ENCODE measurements at places on chromosomes 11 and 22.

DNA sequence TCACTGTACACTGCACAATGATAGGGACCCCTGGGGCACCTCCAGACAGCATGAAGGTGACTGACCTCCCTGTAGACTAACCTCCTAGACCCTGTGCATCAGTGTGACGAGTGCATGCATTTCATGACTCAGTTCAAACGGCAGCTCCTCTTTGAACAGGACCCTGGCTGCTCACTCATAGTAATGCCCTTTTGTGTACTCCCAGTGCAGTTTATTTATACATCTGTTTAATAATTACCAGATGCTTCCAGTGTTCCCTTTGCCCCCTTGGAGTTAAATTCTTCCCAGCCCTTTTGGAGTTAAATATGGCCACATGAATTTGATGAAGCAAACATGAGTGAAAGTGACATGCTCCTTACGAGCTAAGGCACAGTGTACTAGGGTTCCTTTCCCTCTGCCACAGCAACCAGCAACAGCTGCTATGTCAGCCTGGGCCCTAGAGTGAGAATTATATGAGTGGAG is 72.4 kb downstream of the PANX1 start:
- DNase-seq, result no peak

DNA sequence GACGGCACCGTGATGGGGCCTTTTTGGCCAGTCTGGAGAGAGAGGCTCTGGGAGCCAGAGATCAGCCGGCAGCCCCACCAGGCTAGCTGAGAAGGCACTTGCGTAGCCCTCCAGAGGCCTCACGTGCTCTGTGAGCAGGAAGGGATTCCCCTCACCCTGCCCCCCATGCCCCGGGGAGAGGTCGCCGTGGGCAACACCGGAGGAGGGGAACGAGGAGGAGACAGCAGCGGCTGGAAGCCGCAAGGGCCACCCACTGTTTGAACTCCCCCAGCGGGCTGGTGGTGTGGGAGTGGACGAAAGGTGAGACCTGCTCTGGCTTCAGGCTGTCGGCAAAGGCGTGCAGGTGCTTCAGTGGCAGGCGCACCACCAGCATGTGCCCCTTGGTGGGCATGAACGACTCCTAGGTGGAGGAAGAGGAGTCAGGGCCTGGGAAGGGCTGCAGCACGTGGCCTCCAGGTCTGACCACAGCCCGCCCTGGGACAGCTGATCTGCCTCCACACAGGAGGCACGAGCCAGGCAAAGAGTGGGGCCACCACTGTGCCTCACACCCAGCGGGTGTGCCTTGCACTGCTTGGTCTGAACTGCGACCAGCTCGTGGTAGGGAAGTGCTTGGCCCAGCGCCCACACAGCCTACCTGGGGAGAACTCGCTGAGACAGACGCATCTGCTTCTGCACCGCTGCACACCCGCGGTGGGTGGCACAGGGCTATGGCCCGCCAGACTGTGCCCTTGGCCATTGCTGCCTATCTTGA is 99.9 kb downstream of the MED15 start:
- DNase-seq, result no peak

- no peak for DNase-seq
These were observed 10.5 kb downstream of the RPL27A start for GRCh38 chr11:8693010-8693551.

DNA sequence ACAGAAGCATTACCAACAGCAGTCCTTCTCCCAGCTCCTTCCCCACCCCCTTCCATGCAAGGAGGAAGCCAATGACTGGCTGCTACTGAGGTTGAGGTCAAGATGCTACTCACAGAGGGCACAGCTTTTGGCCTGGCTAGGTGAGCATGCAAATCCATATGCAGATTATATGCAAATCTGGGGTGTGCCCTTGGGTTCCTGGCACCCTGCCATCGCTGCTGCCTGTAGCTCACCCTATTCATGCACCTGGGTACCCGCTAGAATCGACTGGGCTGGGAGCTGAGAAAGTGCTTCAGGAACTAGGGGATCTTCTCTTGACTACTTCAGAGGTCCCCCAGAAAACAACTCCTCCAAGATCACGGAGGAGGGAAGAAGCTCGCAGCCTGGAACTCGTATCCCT is 4.0 kb downstream of the DSCAML1 start:
- DNase-seq, result no peak

- DNase-seq, result no peak
These were observed 40.3 kb upstream of the SHISAL1 start for GRCh38 chr22:44353041-44353440.

- peak; percentile 47 for DNase-seq
These were observed 22.5 kb downstream of the TRAF6 start for GRCh38 chr11:36487619-36488018.

Measured in suppressor macrophage treated with lipopolysaccharide for 4 hours (primary cell).